H9 (cell line): ENCODE measurements at places on chromosomes 12 and 14. TPM values are rescaled to one million over a fixed set of nuclear protein-coding genes. Genes with fewer than 3 reads are reported as not detected.

- no peak overlapping the region for H3K4me3 ChIP-seq
- no peaks in the 10 kb centered on the region for H3K36me3 ChIP-seq
- H3K27ac ChIP-seq, result no peak overlapping the region
- no peaks in the 10 kb centered on the region for H3K27me3 ChIP-seq
- no peaks in the 10 kb centered on the region; the same call in 1 of the 2 replicates for H3K4me1 ChIP-seq
These were observed 6.9 kb upstream of the IGFBP6 start for GRCh38 chr12:53090554-53090953.

DNA sequence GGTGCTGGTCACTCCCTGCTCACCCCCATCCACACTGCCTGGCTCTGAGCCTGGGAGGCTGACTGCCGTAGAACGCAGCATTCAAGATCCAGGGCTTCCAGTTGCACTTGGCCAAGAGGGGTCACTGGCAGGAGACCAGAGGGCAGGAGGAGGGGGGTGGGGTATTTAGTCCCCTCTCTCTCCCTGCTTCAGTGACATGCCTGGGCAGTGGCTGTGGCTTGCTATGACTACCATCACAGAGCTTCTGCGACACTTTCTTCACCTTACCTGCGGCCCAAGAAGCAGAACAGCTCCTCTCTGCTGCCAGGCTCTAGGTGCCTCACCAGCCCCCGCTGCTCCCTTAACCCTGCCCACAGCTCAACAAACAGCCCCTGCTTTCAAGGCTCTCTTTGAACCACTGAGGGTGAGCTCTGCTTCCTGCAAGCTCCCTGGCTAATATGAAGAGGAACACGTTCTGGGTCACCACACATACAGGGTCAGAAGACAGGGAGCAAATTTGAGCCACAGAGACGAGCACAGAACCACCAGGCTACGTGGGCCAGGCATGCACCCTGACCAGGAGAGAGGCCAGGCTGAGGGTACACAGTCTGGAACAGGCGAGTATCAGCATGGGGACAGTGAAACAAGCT is 55.7 kb downstream of the ITPK1 start:
- peak; percentile 59 for DNase-seq
- peaks cover 2% of the 10 kb centered on the region; the same call in 1 of the 2 replicates for H3K4me1 ChIP-seq
- H3K27ac ChIP-seq, result no peak overlapping the region

- DNase-seq, result peak; percentile 78
- peak overlapping the region; percentile 66 for H3K27ac ChIP-seq
- H3K36me3 ChIP-seq, result peaks cover 2% of the 10 kb centered on the region; the same call in 1 of the 2 replicates
- peak overlapping the region; percentile 92 for H3K4me3 ChIP-seq
- peaks cover 7% of the 10 kb centered on the region; the same call in 1 of the 2 replicates for H3K4me1 ChIP-seq
These were observed 520 bp downstream of the CSRP2 start for GRCh38 chr12:76878099-76878898.

DNA sequence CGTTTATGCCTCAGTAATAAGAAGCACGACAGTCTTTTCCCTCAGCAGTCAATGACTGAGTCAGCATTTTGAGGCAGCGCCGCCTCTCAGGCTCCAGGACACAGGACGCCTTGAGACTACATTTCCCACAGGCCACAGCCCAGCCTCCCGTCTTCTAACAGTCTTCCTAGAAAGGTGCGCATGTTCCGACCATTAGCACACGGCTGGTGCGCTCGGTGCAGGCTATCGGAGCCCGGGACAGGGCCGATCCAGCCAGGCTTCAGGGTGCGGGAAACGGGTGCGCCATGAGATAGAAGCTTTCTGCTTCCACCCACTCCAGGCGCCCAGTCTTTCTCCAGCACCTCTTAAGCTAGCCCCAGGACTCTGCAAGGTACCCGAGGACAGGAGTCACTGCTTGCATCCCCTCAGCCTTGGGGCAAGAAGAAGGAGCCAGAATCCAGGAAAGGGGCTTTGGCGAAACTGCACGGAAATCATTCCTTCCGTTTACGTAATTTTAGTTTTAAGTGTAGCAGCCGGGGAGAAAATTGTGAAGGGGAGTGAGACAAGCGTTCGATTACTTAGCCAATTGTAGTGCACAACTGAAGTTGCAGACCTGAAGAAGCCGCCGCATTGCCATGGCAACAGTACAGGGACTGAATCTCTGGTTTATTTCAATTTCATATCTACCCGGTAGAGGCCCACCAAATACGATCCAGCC is 54.0 kb downstream of the ZNF641 start:
- no peaks in the 10 kb centered on the region for H3K27me3 ChIP-seq
- H3K27ac ChIP-seq, result no peak overlapping the region
- peak overlapping the region; percentile 79 for H3K4me3 ChIP-seq
- DNase-seq, result peak; percentile 93
- H3K4me1 ChIP-seq, result no peaks in the 10 kb centered on the region

Gene CBLN3
- 0.39 and 0.44 TPM in 2 replicates for total RNA-seq

DNA sequence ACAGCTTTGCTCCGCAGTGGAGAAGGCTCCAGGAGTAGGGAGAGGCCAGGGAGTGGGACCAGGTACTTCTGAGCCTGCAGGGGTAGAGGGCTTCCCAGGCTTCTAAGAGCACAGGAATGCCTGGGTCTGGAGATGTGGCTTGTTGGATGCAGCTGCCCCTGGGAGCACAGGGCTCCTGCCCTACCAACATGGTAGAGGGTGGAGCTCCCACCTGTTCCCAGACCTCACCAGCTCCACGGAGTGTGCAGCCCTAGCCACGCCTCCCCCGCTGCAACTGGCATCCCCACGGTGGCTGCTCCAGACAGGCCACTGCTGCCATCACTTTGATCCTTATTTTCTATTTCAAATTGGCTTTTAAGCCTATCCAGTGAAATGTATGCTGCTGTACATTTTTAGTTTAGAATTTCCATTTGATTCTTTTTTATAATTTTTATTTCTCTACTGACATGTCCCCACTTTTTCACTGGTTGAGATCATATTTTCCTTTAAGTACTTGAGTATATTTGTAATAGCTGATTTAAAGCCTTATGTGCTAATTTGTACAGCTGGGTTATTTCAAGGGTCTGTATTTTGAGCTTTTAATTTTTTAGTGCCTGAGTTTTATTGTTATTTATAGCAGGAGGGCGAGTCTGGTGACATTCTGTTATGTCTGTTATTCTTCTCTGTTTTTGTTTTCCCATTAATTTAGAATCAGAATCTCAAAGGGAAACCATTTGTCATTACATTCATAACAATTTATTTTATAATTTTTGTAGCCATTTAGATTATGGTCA is 78.0 kb downstream of the DERA start:
- no peak overlapping the region for H3K4me3 ChIP-seq
- no peaks in the 10 kb centered on the region for H3K4me1 ChIP-seq
- H3K27ac ChIP-seq, result no peak overlapping the region
